Natural killer cell (primary cell): ENCODE measurements at places on chromosomes 11 and 22. TPM values are rescaled to one million over a fixed set of nuclear protein-coding genes. Genes with fewer than 3 reads are reported as not detected.

DNA sequence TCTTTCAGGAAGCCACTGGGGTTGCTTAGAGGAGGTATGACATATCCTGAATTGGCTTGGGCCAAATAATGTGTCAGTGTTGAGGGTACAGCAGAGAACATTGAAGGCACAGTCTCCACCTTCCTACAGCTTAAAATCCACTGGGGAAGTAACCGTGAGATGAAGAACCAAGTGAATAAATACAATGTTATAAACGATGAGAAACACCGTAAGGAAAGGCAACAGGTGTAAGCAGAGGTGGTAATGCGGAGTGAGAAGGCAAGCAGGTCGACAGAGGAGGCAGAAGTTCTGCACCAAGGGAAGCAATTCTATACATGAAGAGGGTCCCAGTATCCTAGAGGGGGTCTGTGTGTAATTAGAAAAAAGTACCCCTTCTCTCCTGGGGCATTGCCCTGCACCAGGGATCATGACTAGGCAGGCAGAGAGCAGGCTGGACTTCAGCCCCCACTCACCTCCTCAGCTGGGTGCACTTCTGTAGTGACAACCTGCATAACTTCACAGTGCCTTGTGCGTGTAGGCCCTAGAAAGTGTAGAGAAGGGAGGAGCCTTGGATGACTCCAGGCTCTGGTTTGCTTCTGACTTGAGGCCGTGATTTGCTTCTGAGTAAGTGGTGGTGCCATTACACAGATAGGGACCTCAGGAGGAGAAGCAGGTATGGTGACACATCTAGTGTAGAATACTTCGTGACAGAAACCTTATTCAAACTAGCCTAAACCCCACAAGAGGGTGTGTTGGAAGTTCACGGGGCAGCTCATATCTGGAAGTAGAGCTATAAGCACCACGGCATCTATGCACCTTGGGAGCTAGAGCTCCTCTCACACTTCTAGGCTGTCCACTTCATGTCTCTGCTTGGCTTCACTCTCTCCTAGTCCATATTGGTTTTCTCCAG, 4.9 kb downstream of the MYOD1 start:
- DNase-seq, result no peak

- no peak for DNase-seq
These were observed 659 bp upstream of the TEAD1 start for GRCh38 chr11:12673601-12673923.

DNA sequence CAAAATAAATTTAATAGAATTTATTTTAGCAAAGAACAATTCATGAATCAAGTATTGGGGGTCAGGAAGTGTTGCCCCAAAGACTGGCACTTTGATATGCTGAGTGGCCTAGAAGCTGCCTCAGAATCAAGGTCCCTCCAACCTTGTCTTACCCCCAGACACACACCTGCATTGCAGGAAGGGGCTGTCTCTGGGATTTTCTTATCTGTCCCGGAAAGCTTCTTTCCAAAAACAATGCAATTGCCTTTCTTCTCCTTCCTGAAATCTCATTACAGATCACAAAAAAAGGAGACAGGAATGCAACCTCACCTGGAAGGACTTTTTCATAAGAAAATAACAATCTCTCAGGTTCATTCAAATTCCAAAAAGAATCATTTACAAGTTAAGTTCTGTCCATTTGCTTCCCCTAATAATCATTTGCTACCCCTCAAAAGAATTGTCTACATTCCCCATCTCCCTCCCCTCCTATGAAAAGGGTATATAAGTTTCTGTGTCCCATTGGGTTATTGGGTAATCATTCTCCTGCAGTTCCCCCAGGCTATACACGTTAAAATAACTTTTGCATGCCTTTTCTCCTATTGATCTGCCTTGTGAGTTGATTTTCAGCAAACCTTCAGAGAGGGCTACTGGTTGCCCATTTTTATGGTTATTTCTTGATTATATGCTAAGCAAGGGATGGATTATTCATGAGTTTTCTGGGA, 21.3 kb downstream of the OR10A6 start:
- no peak for DNase-seq

GRCh38 chr11:124717786-124718651, 21.7 kb upstream of the NRGN start:
- DNase-seq, result peak; percentile 66

The AIFM3 gene
- total RNA-seq, result 2.3 TPM
